ENCODE measurements at places on chromosomes 2 and 18. TPM values are rescaled to one million over a fixed set of nuclear protein-coding genes. Genes with fewer than 3 reads are reported as not detected.

The REG3A gene
- total RNA-seq, result not detected

The FNDC4 gene
- total RNA-seq, result not detected

The RNF152 gene
- total RNA-seq, result 0.16 TPM

The ALK gene
- not detected for total RNA-seq

The QPCT gene
- total RNA-seq, result 0.56 TPM

The ALLC gene
- total RNA-seq, result not detected

The C1QL2 gene
- not detected for total RNA-seq

The MC2R gene
- total RNA-seq, result not detected

The OXER1 gene
- not detected for total RNA-seq

The FRZB gene
- total RNA-seq, result not detected

The IL1F10 gene
- not detected for total RNA-seq

The TNFRSF11A gene
- 7.3 TPM for total RNA-seq

The TBC1D8 gene
- 3.2 TPM for total RNA-seq

The DPP4 gene
- 25.9 TPM for total RNA-seq

The CPO gene
- total RNA-seq, result not detected

The ABCG8 gene
- total RNA-seq, result not detected

The SCYGR1 gene
- total RNA-seq, result not detected

The EPHA4 gene
- 1.8 TPM for total RNA-seq

The MC4R gene
- total RNA-seq, result not detected

The PCARE gene
- not detected for total RNA-seq

The UGT1A4 gene
- not detected for total RNA-seq

Data from activated CD8-positive, alpha-beta T cell treated with anti-CD3 and anti-CD28 coated beads for 36 hours (primary cell).